ENCODE measurements at places on chromosomes 3 and 15.
A peak's percentile ranks its signal among the peaks of the same experiment; 100 is the strongest.

DNA sequence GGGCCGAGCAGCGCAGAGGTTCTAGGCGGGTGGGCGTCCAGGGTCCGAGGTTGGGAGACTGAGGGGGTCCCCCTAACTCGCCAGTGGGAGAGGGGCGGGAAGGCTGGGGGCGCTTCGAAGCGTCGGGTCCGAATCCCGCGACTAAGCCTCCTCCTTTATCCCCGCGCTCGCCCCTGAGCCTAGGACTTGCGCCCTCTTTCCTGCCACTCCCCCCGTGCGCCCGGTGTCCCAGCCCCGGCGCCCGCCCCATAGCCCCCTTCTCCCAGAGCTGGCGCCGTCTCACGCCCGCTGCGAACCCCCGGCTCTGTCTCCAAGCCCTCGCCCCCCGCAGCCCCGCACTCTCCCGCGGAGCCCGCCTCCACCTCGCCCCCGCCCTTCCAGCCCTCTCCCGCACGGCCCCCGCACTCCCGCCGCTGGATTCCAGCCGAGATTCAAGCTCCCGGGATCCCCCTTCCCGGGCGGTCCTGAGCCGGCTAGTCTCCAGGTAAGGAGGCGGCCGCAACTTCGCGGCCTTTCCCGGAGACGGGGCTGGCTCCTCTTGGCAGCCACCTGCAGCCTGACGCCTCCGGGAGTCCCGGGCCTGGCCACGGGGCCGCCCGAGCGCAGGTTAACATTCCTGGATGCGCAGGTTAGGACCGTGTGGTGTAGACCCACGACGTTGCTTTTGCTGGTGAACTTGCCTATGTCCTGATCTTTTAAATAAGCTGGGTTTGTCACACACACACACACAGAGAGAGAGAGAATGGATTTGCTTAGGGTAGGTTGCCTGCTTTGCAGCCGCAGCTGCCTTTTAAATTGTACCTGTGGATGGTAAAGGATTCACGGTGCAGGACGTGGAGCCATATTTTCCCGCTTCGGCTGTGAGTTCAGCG is 563 bp downstream of the PXYLP1 start:
- DNase-seq: peak; percentile 36

- DNase-seq: peak; percentile 59
Measured at GRCh38 chr15:31214864-31215489, 111.7 kb upstream of the KLF13 start.

DNA sequence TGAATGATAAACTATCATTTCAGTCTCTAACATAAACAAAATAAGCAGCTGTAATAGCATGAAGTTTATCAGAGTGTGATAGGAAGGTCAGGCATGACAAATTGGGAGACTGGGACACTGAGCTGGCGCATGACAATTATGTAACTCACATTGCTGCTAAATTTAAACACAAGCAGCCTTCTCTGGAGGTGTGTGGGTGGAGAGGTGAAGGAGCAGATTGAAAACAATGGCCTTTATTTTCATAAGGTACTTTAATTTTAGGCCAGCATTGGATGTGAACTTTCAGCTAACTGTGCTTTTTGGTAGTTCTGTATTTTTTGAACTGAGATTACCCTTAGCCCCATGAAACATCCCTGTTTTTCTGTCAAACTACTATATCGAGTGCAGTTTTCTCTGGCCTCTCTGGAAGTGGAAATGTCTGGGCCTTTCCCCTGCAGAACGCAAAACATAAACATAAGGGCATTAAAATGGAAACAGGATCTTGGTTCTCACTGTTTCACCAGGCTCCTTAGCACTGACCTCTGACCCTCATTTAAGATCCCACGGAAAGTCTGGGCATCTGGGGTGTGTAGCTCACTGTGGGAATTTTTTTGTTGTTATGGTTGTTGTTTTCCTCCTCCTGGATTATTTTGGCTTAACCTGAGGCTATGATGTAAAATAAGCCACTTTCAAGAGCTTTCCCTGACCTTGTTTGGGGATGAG is 160.1 kb upstream of the DPH6 start:
- DNase-seq: peak; percentile 13

DNA sequence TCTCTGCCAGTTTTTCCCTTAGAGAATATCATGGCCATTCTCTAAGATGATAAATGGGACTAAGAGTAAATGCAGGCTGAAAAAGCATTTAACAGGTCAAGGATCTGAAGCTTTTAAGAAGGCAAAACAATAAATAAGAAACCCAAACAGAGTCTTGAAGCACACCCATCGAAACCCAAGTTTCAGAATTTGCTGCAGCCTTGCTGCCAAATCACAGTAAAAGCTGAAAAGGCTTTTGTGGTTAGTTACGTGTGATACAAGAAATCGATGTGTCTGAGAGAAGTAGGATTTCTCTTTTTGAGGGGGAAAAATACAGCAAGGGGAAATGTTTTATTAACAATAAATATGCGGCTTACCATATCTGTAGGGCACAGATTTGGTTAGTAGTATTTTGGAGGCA is 92.0 kb downstream of the IGF1R start:
- no peak for DNase-seq

- no peak for DNase-seq
Measured at GRCh38 chr15:49464522-49464921, 41.5 kb downstream of the FGF7 start.

GRCh38 chr3:44175070-44175469 is 66.6 kb upstream of the TOPAZ1 start:
- DNase-seq: no peak

- no peak for DNase-seq
Measured at GRCh38 chr3:189137416-189137815, 34.4 kb upstream of the TPRG1 start.

DNA sequence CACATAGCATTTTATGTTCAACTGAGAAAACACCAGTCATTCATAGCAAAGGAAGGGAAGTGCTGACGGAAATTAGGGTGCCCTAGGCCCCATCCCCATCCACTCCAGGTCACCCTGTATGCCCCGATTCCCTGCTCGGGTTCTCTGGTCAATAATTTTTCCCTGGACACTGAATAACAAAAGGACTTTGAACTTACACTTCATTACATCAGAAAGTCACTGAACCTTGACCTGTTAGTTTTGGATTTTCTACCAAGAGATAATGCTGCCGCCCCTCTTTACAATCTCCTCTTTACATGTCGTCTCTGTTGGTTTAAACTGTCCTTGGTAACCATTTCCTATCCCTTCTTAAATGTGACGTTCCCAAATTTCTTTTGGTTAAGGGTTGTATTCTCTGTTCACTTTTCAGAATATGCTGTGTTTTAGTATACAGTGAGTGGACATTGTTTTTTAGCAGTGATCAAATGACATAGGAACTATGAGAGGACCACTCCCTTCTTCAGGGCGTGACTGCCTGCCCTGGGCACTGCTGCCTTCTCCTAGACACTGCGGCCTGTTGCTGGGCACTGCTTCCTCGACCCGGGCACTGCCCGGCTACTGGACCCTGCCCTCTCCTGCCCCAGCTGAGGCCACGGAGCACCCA is 13.6 kb upstream of the AHSG start:
- DNase-seq: no peak

- no peak for DNase-seq
Measured at GRCh38 chr3:101807888-101808287, 28.9 kb downstream of the NXPE3 start.

DNA sequence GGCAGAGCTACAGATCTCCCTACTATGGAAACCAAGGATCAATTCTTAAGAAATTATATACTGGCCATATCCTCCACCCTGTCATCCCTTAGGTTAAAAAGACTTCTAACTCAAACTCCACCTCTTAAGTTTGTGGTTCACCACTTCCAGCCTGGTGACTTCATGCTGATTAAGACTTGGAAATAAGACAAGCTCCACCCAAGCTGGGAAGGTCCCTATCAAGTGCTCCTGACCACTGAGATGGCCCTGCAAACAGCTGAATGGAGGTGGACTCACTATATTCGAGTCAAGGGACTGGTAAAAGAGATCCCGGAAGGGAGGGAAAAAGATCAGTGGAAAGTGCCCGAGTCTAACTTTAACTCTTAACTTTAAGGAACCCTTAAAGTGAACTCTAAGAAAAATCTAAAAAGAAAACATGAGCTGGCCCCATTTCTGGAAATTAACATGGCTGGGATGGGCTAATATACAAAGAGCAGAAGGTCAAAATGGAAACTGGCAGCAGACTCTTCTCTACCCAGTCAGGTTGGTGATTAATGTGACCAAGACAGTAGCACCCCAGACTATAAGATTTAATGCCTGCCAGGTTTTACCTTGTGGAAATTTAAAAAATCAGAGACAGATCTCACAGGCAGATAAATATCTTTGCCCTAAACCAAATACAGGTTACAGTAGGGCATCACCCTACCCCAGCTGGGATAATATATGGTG is 43.9 kb downstream of the PPCDC start:
- peak; percentile 28 for DNase-seq

DNA sequence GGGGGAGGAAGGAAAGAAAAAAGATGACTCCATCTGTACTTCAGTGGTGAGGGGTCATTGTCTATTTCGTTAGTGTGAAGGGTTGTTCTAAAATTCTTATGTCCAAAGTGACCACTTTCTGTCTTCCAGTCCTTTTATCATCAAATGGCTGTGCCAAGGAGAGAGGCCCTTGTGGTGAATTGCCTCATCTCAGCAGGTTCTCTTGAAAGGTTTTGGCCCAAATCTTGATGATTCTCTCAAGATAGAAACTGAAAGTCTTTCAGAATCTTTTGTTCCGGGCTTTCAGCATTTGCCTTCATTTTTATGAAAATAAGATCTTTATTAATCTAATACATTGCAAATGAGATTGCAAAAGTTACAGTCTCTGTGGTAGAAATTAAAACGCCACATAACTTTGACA is 575.8 kb downstream of the RSL24D1 start:
- DNase-seq: no peak

GRCh38 chr15:56587686-56588085 is 122.7 kb upstream of the MNS1 start:
- no peak for DNase-seq

DNA sequence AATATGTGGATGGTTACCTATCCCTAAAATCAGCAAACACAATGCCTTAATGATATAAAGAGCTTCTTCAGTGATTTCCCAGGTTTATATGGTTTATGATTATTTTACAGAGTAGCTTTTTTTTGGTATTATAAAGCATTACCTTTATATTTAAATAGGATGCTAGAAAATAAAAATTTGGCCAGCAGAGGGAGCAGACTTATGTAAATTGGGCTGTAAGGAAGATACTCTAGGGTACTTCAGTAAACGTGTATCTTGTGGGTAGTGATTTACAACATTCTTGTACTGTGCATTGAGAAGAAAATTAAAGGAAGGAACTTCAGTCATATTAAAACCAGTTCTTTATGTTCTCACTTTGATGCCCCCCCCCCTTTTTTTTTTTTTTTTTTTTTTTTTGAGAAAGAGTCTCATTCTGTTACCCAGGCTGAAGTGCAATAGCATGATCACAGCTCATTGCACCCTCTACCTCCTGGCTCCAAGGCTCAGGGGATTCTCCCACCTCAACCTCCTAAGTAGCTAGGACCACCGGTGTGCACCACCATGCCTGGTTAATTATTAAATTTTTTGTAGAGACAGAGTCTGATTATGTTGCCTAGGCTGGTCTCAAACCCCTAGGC is 167.9 kb downstream of the BBX start:
- DNase-seq: peak; percentile 43

- peak; percentile 93 for DNase-seq
Measured at GRCh38 chr3:125916376-125916978, 52.5 kb upstream of the ROPN1B start.

GRCh38 chr3:67076607-67077006 is 78.5 kb downstream of the KBTBD8 start:
- DNase-seq: no peak

DNA sequence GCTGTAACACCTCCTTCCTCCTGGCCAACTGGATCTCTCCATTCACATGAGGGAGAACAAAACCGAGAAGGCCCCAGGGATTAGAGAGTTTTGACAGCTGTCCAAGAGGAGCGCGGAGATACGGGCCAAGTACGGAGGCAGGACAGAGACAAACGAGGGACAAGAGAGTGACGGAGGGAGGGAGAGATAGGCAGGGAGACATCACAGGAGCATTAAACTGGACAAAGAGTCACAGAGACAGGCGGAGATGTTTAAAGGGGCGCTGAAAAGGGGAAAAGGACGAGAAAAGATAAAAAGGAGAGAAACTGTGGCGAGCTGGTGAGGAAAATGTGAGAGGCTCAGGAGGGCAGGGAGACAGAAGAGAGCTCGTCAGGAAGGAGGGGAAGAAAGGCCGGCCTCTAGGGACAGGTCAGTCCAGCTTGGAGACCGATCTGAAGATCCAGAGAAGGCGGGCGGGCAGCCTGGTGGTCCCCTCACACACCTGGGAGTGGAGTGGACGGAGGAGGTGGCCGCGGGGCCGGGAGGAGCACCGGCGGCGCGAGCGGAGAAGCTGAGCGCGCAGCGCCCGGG is 40.5 kb upstream of the ROPN1 start:
- no peak for DNase-seq

- DNase-seq: no peak
Measured at GRCh38 chr3:194976049-194976451, 290.4 kb downstream of the FAM43A start.

GRCh38 chr3:107464037-107464436 is 58.7 kb upstream of the BBX start:
- no peak for DNase-seq

GRCh38 chr3:169929830-169930519 is 18.6 kb downstream of the SAMD7 start:
- DNase-seq: no peak

DNA sequence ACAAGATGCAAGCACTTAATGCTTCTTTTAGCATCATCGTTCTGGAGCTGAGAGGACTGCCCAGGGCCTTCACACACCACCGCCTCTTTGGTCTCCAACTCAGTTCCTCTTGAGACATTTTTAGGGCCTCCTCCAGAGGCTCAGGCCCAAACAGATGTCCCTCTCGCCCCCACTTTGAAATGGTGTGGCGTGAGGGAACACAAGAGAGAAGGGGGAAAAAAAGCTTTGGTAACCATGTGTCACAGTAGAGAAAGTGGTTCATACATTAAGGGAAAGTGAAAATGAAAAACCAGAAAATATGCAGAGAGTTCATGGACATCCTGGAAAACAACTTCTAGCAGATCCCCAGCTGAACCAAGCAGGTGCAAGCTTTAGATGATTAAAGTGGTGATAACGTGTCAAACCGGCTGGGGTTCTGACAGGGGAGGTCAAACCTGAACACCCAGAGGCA is 33.1 kb upstream of the FOXP1 start:
- no peak for DNase-seq

GRCh38 chr15:91790836-91791235 is 62.7 kb upstream of the SLCO3A1 start:
- DNase-seq: no peak

GRCh38 chr3:51686512-51687215 is 15.6 kb downstream of the TEX264 start:
- peak; percentile 55 for DNase-seq

- peak; percentile 38 for DNase-seq
Measured at GRCh38 chr3:140922634-140923033, 19.0 kb upstream of the SLC25A36 start.

DNA sequence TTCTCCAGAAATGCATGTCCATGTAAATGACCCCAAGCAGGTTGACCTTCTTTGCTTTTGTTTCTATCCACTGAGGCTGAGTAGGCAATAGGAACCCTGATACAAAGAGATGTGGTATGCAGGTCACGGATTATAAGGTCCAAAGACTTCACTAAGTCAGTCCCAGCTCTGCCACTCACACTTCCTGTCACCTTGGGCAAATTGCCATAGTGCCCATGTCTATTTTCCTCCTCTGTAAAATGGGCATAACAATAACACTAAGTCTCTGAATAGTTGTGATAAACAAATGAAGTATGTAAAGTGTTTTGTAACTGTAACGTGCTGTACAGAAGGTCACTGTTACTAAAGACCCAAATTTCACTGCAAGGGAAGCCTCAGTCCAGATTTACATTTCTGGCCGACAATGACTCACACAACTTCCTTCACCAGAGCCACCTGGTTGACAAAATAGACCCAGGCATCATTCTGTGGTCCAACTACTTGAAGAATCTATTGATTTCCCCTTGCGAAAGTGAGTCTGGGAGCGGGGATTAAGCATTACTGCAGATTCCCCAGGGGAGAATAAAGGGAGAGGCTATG is 175.4 kb upstream of the LPP start:
- DNase-seq: no peak
